ENCODE measurements at places on chromosomes 16 and 17.

DNA sequence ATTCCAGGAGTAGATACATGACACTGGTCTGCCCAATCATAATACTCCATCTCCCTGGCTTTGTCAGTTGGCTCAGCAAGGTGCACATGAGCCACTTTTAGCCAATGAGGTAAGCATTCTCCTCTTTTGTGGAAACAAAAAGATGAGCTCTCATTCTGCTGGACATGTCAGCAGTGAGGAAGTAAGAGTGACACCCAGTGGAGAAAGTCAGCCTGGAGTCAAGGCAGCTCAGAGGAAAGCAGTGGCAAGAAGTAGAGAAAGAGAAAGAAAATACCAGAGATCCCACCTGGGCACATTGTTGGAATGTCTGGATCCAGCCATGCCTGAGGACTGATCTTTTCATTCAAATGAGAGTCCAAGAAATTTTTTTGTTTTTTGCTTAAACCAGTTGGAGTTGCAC, 496.9 kb upstream of the C16orf82 start:
- DNase-seq, result no peak

- DNase-seq, result no peak
These were observed 4.0 kb downstream of the CIAO2B start for GRCh38 chr16:66930189-66930588.

- no peak for DNase-seq
These were observed 26.2 kb upstream of the RCVRN start for GRCh38 chr17:9931144-9931741.

GRCh38 chr16:68346892-68347480, 36.2 kb downstream of the PRMT7 start:
- DNase-seq, result no peak

GRCh38 chr16:2860826-2861567, 3.0 kb upstream of the PRSS22 start:
- no peak for DNase-seq

DNA sequence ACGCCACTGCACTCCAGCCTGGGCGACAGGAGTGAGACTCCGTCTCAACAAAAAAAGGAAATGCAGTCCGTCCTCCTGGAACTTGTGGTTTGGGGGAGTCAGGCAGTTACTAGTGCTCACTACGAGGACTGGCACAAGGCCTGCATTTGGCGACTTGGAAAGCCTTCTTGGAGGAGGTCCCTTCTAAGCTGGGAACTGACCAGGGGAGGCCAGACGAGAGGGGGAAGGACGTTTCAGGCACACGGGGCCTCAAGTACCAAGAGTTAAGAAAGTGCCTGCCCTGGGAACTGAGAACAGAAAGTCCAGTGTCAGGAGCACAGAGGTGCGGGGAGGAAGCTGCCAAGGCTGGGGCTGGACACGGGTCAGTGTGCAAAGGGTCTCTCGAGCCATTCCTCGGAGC, 89.9 kb downstream of the ABR start:
- DNase-seq, result no peak

- DNase-seq, result no peak
These were observed 186.3 kb downstream of the CPPED1 start for GRCh38 chr16:12617401-12617819.

GRCh38 chr17:29368926-29369325, 21.2 kb upstream of the TAOK1 start:
- DNase-seq, result no peak

- DNase-seq, result no peak
These were observed 19.2 kb downstream of the WFDC1 start for GRCh38 chr16:84313921-84314320.

DNA sequence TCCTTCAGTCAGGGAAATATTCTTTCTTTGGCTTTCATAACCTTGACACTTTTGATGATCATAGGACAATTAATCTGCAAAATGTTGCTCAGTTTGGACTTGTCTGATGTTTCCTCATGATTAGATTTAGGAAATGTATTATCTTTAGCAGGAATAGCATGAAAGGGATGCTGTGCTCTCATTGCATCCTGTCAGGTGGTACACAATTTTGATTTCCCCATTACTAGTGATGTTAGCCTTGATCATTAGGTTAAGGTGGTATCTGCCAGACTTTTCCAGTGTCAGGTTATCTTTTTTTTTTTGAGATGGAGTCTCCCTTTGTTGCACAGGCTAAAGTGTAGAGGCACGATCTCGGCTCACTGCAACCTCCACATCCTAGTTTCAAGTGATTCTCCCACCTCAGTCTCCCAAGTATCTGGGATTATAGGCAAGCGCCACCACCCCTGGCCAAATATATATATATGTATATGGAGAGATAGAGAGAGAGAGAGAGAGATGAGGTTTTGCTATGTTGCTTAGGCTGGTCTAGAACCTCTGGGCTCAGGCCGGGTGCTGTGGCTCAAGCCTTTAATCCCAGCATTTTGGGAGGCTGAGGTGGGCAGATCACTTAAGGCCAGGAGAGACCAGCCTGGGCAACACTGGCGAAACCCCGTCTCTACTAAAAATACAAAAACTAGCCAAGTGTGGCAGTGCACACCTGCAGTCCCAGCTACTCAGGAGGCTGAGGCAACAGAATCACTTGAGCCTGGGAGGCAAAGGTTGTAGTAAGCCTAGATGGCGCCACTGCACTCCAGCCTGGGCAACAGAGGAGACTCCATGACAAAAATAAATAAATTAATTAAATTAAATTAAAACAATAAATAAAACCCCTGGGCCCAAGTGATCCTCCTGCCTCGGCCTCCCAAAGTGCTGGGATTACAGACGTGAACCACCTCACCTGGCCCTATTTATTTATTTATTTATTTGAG, 15.8 kb upstream of the CAVIN1 start:
- DNase-seq, result no peak

DNA sequence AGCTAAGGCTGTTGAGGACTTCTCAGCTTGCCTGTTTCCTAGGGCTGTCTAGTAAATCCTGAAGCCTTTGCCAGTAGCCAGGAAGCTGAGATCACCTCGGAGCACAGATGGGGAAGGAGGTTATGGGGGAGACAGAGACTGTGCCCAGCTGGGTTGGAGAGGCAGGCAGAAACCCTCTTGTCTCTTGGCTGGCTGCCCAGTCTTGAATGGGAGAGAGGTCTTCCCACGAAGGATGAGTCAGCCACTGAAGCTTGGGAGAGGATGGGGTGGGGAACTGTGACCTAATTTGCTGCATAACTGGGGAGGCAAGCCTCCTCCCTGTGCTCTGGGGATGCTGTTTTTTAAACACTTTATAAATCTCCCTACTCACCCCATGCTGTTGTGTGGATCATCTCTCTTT, 69.8 kb downstream of the SHISA9 start:
- peak; percentile 99 for DNase-seq

DNA sequence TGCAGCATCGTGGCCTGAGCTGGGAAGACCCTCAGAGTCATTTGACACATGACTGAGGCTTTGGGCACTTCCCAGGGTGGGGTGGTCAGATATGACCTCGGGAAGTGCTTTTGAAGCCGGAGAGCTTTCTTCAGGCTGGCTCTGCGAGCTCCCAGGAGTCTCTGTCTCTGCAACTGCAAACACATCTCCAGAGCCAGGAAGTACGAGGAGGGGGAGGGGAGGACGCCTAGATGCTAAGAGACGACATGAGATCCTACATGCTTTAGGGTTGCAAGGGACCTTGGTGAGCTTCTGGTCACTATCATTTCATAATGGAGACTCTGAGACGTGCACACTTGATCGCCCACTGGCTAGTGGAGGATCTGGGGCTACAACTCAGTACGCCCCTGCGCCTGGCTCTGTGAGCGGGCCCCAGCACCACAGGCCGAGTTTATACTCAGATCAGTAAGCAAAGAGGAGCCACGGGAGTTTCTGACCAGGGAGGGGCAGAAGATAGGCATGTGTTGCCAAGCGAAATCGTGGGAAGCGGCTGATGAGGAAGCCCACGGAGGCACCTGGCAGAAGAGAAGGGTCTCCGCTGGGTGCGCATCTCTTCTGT, 527 bp upstream of the MGAT5B start:
- no peak for DNase-seq

DNA sequence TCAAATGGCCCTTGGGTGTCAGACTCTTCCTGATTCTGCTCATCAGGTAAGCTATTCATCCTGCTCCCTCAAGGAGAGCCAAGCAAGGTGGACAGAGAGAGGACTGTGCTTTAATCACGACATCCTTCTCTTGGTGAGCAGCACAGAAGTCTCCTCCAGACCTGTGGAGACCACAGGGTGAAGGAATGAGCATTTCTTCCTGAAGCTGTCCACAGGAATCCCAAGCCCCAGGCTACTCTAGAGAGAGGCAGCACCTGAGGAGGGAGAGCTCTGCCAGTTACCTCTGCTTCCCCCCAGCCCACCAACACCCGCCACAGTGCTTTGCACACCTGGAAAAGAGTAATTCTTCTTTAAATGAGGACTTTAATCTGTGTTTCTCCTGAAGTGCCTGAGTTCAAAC, 100.0 kb downstream of the PARN start:
- DNase-seq, result no peak

GRCh38 chr16:57938936-57939871, 31.7 kb downstream of the CNGB1 start:
- no peak for DNase-seq

DNA sequence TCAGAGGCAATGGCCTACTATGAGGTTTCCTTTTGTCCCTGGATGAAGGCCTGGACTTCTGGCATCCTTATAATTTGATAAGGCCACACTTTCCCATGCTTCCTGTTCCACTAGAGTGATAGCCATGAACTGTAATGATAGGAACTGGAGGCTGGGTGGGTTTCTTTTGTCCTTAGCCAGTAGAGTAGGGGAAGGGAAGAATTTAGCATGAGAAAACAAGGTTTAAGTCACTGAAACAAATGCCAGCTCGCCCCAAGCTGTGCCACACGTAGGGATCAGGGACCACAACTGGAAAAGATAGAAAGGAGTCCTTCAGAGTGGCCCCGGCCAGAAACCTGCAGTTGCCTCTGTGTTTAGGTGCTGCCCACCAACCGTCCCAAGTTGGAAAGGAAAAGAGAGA, 80.9 kb upstream of the C17orf78 start:
- no peak for DNase-seq

DNA sequence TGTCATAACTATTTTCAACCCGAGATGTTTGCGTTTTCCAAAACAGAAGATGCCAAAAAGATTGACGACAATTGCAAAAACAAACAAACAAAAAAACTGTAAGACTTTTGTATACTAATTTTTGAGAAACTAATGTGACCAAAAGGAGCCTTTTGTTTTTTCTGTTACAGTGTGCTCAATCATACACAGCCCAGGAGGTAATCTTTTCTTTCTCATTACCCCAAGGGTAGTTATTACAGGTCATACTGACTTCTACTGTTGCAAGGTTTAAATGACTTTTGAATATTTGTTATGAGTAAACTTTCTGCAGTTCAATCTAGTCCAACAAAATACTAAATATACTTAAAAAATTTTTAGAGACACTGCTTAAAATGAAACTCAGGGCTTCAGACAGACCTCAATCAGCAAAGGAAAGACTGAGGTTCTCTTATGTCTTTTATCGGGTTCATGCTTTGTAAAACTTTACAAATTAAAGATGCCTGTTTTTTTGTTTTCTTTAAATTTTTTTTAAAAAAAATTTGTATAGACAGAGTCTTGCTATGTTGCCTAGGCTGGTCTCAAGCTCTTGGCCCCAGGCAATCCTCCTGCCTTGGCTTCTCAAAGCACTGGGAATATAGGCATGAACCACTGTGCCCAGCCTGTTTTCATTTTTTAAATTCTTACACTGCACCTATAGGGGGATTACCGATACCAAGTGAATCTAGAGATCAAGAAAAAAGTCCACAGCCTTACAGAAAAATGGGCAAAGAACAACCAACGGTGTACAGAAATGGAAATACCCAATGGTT, 47.6 kb downstream of the SPOP start:
- DNase-seq, result no peak

DNA sequence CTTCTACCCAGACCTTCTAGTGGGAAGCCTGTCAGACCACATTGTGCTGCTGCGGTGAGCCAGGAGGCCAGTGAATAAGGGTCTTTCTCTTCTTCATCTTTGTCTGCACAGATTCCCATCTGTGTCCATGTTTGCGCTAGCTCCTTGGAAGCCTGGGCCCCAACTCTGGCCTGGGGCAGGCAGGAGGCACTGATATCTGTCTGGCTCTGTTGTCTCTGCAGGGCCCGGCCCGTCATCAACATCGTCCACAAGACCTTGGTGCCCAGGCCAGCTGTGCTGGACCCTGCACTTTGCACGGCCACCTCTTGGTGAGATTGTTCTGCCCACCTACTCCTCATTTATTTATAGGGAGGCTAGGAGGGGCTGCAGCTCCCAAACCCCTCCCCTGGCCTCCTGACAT, 18.3 kb downstream of the ITGA3 start:
- DNase-seq, result no peak

DNA sequence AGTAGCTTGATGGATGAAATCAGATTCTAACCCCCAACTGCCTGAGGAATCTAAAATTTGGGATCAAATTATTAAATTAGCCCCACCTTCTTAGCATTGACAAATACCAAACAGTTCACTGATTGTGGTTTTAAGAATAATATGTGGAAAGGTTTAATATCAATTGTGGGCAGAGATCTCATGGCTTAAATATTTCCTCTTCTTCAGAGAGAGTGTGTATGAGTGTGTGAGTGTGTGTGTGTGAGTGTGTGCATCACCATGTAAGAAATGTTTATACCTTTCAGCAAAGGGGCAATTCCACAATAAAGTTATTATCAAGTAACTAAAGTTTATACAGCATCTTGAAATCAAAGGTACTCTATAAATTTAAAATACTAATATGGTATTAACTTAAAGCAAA, 3.2 kb downstream of the SMURF2 start:
- DNase-seq, result no peak

DNA sequence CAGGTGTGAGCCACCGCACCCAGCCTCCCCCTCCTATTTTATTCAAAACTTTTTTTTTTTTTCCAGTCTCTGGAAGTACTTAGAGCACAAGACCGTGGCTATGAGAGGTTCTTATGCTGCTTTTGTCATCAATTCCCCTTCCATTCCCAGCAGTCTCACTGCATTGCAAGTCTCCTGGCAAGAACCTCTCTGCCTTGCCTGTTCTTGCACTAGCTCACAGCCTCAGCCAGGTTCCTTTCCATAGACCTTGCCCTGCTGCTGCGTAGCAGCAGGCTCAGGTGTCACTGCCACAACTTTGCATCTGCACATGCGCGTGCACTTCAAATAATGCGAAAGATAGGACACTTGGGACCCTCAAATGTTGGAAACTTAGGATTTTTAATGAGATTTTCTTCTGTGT, 15.6 kb downstream of the ATP6V0A1 start:
- no peak for DNase-seq

- DNase-seq, result no peak
These were observed 28.8 kb downstream of the PDIA2 start for GRCh38 chr16:311725-312124.

DNA sequence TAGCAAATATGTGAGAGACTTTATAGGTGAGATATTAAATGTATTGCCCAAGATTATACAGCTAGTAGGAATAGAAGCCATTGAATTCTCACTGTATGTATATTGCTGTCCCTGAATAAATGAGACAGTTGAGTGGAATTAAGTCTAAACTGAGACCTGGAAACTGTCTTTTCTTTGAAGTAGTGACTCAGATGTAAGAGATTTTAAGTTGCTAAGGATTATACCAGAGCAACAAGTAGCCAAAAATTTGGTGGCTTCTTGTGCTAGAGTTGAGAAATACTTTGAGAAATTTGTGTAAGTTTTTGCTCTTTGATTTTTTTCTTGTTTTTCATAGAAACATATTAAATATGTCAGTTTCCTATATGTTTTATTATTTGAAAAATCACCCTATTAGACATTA, 58.7 kb downstream of the TANC2 start:
- no peak for DNase-seq

- no peak for DNase-seq
These were observed 6.6 kb downstream of the NEUROD2 start for GRCh38 chr17:39600997-39601597.

- no peak for DNase-seq
These were observed 24.5 kb upstream of the OSGIN1 start for GRCh38 chr16:83928341-83929055.

GRCh38 chr16:83853834-83854233, 45.1 kb upstream of the MLYCD start:
- DNase-seq, result no peak
